ENCODE measurements at places on chromosomes 13 and 19.

DNA sequence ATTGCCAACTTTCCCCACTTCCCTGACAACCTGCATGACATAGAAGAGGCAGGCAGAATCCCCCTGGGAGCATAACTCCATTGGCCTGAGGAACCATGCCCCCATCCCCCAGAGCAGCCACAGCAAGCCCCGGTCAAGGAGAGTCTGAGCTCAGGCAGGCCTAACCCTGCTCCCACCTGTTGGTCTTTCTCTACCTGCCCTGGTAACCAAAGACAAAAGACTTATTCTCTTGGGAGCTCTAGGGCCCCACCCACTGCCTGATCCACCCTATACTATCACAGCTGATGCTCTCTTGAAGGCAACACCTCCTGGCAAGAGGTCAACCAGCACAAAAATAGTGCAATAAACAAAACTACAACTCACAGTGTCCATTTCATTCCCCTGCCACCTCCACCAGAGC, 59.3 kb downstream of the TNFSF13B start:
- DNase-seq, result no peak

DNA sequence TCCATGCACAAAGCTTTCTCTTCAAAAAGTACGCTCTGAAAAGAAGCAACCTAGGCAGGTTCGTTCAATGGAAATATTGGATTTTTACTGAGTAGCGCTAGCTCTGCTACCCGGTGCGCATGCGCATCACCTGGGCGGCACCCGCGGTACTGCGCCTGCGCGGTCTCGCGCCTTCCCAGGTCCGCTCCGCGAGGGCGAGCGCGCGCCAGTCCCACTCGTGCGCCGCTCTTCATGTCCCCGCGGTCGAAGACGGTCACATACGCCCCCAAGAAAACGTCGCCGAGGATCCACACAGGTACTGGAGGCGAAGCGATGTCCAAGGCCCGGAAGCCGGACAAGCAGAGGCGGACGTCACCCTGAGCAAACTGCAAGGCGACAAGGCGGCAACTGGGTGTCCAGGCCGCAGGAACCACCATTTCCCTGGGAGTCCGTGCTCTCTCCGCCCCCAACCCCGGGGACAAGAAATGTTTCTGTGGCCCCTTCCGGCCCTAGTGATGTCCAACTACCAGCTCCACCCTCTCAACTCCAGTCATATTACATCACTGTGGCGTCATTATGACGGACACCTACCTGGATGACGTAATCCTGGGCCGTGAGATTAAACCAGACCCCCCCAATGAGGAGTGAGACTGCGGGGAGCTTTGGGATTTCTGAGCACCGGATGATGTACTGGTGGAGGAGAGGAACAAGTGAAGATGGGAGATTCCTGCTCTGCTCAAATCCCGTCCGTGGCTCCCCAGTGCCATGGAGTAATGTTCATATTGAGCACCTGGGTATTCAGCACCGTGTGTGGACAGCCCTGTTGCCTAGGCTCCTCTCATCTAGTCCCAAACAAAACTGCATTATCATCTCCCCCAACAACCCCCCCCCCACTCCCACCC, 4.8 kb upstream of the KCNC3 start:
- no peak for DNase-seq

- no peak for DNase-seq
Measured at GRCh38 chr13:73101351-73102007, 42.7 kb downstream of the KLF5 start.

- no peak for DNase-seq
Measured at GRCh38 chr19:6038634-6039405, 60.9 kb upstream of the RANBP3 start.

- DNase-seq, result no peak
Measured at GRCh38 chr13:44278166-44278565, 95.5 kb upstream of the SERP2 start.

DNA sequence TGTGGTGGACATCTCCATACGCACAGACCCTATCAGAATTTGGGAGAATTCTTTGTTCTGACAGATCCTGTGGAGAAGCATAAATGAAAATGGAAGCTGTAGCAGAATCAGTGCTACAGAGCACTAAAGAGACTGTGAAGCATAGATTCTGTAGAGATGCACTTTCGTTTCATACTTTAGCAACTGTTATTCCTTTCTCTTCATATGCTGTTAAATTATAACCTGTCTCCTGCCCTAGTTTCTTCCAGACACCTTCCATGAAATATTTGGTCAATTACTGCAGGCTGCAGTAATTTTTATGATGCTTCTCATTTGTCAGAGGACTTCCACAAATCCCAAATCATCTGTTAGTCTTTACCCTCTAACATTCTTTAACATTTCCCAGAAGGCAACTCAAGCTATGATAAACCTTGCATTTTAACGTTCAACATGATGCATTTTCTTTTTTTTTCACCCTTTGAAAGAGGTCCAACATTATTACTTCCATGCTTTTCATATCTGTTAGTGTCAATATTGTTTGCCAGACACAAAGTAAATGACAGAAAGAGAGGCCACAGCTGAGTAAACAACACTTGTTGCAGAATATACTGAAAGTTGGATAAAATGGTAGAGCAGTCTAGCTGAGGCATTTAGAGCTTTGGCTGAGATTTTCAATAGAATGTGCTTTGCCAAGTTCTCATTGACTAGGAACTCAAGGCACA, 412.7 kb downstream of the LMO7 start:
- no peak for DNase-seq

- DNase-seq, result no peak
Measured at GRCh38 chr13:31072041-31072440, 89.7 kb downstream of the HSPH1 start.

DNA sequence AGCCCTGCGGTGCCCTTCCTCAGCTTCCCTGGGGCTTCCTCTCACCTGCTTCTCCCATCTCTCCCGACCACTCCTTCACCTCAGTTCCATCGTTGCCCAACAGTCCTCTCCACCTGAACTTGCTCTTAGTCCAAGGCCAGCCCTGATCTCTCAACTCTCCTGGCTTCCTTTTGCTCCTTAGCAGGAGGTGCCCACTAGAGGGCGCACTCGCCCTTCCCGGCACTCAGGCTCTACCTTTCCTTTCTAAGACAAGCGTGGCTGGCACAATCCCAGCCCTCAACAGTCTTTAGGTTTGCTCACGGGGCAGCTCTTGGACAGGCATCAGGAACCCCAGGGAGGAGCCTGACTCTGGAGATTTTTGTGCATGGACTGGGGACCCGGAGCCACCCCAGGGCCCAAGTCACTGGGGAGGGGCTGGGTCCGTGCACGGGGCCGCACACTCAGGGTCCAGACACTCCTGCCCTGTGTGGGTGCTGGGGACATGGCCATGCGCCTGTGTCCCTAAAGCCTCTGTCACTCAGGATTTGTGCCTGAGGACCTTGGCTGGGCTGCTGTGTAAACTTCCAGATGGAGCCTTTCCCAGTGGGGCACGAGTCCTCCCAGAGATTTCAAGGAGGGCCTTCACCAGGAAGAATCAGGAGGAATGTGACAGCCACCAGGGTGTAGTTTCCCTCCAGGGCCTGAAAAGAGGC, 12.1 kb upstream of the CEACAM8 start:
- peak; percentile 16 for DNase-seq

- no peak for DNase-seq
Measured at GRCh38 chr19:13830114-13830740, 35.0 kb downstream of the ZSWIM4 start.

GRCh38 chr19:3335431-3336350, 30.7 kb upstream of the NFIC start:
- no peak for DNase-seq

DNA sequence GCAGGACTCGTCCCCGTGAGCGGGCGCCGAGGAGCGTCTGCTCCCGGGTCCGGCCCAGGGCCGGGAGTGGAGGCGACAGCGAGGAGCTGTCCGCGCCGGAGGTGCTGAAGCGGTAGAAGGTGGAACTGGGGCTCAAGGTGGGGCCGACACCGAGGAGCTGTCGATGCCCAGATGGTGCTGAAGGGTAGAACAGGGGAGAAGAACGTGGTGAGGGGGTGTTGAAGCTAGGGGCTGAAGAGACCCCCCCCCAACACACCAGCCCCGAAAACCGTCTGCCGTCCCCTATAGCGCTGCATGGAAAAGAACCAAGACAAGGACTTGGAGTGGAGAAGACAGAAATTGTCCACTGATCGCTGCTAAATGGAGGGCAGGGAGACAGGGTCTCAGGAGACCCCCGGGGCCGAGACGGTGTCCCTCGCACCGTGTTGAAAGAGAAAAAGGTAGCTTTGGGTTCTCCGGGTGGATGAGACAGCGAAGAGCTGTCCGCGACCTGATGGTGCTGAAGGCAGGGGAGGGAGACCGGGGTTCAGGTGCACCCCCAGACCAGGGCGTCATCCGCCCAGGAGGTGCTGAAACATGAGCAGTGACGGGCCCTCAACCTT, 7.1 kb upstream of the PDE4C start:
- no peak for DNase-seq

- DNase-seq, result no peak
Measured at GRCh38 chr19:20470345-20471135, 95.0 kb downstream of the ZNF737 start.

GRCh38 chr19:15432629-15433518, 14.1 kb upstream of the AKAP8L start:
- DNase-seq, result peak; percentile 78

- no peak for DNase-seq
Measured at GRCh38 chr19:9673912-9674662, 813 bp downstream of the ZNF562 start.

DNA sequence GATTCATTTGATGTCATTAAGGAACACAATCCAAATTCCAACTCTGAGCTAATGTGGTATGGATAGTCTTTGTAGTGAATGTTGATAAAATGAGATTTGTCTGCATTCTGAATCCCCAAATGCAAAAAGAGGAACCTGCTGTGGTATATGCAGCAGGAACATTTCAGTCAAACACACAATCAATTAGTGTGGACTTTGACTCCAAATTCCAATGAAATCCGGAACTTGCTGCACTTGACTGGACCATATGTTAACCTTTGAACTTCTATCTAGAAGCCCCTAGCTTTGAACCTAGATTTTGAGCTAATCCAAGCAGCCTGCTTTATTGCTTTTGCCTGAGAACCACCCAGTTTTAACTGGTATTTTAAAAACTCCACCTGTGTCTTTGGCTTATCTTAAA, 341.3 kb downstream of the SPRY2 start:
- DNase-seq, result no peak

- DNase-seq, result peak; percentile 75
Measured at GRCh38 chr19:14090509-14091080, at the start of gene SAMD1. TSS of gene SAMD1 (minus strand) at chr19:14090751.

DNA sequence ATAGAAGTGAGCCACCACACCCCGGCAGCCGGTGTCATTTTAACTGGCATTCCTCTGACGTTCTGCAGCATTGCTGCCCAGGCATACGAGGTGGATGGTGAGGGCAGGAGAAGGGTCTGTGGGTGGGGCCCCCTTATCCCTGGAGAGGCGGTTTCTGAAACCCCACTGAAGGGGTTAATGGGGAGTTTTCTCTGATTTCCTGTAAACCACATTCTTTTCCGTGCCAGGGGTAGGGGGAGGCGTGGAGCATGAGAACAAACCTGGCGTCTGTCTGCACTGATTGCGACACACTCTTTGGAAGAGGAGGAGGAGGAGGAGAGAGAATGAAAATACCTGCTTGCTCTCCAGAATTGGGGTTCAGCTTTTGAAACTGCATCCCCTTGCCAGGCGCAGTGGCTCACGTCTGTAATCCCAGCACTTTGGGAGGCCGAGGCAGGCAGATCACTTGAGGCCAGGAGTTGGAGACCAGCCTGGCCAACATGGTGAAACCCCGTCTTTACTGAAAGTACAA, 2.7 kb upstream of the C3 start:
- DNase-seq, result no peak

DNA sequence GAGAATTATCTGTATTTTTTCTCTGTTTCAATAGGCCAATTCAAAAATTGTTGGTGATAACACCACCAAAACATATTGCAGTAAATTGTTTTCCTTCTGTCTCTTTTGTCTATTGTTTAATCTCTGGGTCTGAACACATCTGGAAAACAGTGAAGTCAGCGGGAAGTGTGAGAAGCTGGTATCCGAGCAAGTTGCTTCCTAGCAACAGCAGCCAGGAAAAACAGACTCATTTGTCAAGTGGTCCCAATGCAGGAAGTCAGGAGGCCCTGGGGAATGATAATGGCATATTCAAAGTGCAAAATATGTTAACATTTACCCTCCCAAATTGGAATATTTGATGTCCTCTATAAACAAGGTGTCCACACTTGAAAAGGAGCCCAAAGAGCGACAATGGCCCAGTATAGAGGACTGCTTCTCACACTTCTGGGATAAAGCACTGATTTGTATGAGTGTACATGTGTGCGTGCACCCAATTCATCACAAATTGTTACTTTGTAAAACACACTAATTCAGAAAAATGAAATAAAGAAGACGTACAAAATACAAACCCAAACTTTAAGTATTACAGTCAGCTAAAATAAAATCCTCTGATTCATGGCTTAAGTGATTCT, 515.0 kb downstream of the TBC1D4 start:
- no peak for DNase-seq

GRCh38 chr13:103799028-103799427, 732.8 kb upstream of the SLC10A2 start:
- DNase-seq, result no peak

DNA sequence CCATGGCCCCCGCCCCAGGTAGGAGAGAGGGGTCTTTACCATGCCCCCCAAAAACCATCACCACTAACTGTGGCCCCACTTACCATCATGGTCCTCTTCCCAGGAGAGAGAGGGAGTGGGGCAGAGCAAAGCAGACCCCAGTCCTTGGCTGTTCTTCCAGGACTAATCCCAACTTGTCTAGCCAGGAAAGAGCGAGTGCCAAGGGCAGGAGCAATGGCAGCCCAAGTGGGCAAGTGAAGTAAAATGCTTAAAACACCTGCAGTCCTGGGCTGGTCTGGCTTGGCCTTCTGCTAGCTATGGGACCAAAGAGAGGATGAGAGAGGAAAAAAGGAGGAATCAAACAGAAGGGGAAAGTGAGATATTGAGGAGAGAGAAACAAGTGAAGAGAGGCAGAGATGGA, 17.9 kb downstream of the ZSWIM4 start:
- no peak for DNase-seq

GRCh38 chr13:40922437-40923040, 96.6 kb downstream of the ELF1 start:
- no peak for DNase-seq

DNA sequence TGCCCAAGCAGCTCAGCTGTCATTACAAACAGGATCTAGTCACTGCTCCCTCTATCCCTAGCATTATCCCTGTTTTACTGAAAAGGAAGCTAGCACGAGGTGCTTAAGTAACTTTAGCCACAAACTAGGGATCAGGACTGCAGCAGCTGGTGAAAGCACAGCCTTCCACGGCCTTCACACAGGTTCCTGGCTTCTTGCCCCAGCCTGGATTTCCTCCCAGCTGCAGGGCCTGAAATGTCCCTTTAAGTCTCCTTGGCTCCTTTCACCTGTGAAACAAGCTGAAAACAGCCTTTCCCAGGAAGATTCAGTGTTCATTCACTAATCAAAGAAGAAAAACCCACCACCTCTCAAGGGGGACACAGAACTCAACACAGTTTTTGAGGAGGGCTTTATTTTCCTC, 754.5 kb downstream of the DIAPH3 start:
- no peak for DNase-seq

GRCh38 chr13:62512194-62513141, 1096.8 kb upstream of the PCDH20 start:
- no peak for DNase-seq

GRCh38 chr13:85497652-85498051, 301.6 kb downstream of the SLITRK6 start:
- DNase-seq, result no peak

All from stimulated activated CD4-positive, alpha-beta T cell treated with anti-CD3 and anti-CD28 coated beads, TNF-alpha, amount 100 ng/mL, for 1 hour (primary cell).